Tibial nerve (tissue), 4 donors: ENCODE measurements at places on chromosomes 1 and 21. TPM values are rescaled to one million over a fixed set of nuclear protein-coding genes. Genes with fewer than 3 reads are reported as not detected.

Gene RHOU
- total RNA-seq = 24.5 TPM

Gene ANGPTL7
- 1,094 TPM for total RNA-seq

Gene MRPL37
- total RNA-seq = 39.5 TPM

Gene TMEM82
- not detected for total RNA-seq

Gene SYCP1
- not detected for total RNA-seq

Gene FMO1
- 0.21 TPM for total RNA-seq

Gene INSRR
- total RNA-seq = 0.20 TPM

Gene HUNK
- 0.30 TPM for total RNA-seq

Gene ELF3
- not detected for total RNA-seq

Gene SLAMF1
- total RNA-seq = 1.3 TPM

Gene NPHS2
- total RNA-seq = not detected

Gene LCE1C
- not detected for total RNA-seq

Gene PUM1
- 81.3 TPM for total RNA-seq

Gene CD1C
- 2.2 TPM for total RNA-seq

Gene LMOD1
- 86.9 TPM for total RNA-seq

Gene GPR157
- total RNA-seq = 6.1 TPM

Gene S100A2
- 4.2 TPM for total RNA-seq

Gene MROH7
- total RNA-seq = 6.6 TPM

Gene CFHR4
- total RNA-seq = not detected

Gene S100A7A
- not detected for total RNA-seq

Gene PPIAL4G
- not detected for total RNA-seq

Gene MPC2
- 20.5 TPM for total RNA-seq

Gene EPHB2
- total RNA-seq = 7.2 TPM

Gene TNFRSF9
- 0.21 TPM for total RNA-seq

Gene KRTAP19-6
- not detected for total RNA-seq

Gene DCST1
- total RNA-seq = not detected

Gene LIN28A
- not detected for total RNA-seq

Gene ELAPOR1
- total RNA-seq = 0.20 TPM

Gene SLC2A5
- 5.7 TPM for total RNA-seq

Gene DMRTA2
- not detected for total RNA-seq

Gene ELAVL4
- not detected for total RNA-seq

Gene ARHGAP30
- 14.1 TPM for total RNA-seq

Gene RIPPLY3
- not detected for total RNA-seq

Gene FMO3
- total RNA-seq = 2.3 TPM

Gene TNFRSF14
- total RNA-seq = 92.8 TPM

Gene OR2L5
- total RNA-seq = not detected

Gene RAD54L
- total RNA-seq = 2.1 TPM

Gene SH2D2A
- 7.2 TPM for total RNA-seq

Gene DIO1
- total RNA-seq = not detected

Gene DNAH14
- total RNA-seq = 3.9 TPM

Gene ALX3
- total RNA-seq = not detected

Gene TNFAIP8L2
- total RNA-seq = 8.7 TPM

Gene PLEKHN1
- not detected for total RNA-seq

Gene SPATA45
- not detected for total RNA-seq

Gene CLCA1
- total RNA-seq = not detected

Gene GBP7
- total RNA-seq = not detected

Gene MEGF6
- 25.3 TPM for total RNA-seq

Gene NBPF4
- not detected for total RNA-seq

Gene CACNA1S
- total RNA-seq = not detected

Gene ITPKB
- 49.2 TPM for total RNA-seq

Gene PCAT6
- total RNA-seq = not detected

Gene PSMA5
- 21.6 TPM for total RNA-seq

Gene SPSB1
- 55.3 TPM for total RNA-seq

Gene LCE1E
- total RNA-seq = not detected

Gene PRELP
- 108 TPM for total RNA-seq

Gene XPR1
- total RNA-seq = 18.0 TPM

Gene SUSD4
- not detected for total RNA-seq

Gene LCE1F
- not detected for total RNA-seq
